Tongue (tissue), 3 donors: ENCODE measurements at places on chromosomes 6 and 20.
A peak's percentile ranks its signal among the peaks of the same experiment; 100 is the strongest.

DNA sequence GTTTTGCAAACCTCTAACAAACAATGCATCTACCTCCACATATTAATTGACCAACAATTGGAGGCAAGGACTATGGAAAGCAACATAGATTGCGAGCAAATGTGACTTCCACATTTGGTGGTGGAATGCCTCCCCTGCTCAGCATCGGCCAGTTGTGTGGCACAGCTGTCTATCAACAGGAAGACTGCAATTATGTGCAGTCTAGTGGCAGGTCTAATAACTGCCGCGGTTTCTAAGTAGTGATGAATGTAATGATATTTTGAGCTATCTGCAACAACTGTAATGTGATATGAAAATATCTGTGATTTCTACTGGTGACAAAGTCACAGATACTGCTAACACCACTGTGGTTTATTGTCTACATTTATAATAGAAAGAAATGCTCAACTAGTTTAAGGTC is 56.8 kb downstream of the NCR2 start:
- no peak for DNase-seq

DNA sequence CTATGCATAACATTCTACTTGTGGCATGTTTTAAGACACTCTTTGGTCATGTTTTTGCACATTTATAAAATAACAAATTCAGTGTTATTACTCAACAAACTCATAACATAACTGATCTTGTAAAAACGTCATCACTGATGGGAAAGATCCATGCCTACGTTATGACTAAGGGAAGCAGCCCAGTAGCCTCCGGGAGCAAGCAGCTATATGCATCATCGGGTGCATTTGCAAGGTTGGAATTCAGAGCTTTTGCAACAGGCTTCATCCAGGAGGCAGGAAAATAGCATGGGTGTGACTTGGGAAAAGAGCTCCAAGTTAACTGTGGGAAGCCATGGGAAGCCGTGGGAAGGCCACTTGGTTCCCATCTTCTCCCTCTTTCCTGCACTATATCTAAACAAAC is 271.6 kb upstream of the SGK1 start:
- DNase-seq = no peak

- DNase-seq = no peak
Observed at GRCh38 chr20:37523012-37523391, 2.0 kb downstream of the NNAT start.

GRCh38 chr6:27132532-27133280 is 114.8 kb upstream of the PRSS16 start:
- peak; percentile 99 for DNase-seq

DNA sequence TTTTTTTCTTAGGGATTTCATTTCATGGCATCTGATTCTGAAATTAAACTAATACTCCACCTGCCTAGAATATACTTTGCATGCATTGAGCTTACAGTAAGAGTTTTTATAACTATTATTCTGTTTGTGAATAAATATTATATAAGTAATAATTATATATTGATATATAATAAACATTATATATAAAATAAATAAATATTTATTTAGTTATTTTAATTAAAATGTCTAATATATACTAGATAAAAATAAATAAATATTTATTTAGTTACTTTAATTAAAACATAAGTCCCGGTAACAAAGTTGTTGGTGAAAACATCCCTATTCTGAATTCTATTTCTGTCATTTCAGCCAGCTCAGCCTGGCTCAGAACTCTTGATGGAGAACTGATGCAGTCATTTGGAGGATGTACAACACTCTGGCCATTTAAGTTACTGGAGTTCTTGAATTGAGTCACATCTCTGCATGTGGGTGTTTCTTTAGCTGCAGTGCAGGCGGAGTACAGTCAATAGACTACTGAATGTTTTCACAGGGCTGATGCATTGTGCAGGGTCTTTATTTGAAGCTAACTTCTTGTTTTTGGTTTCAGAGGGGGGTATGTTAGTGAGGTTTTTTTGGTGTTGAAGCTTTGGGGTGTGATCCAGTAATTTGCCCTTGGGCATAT is 508.9 kb upstream of the ADGRB3 start:
- DNase-seq = no peak
